Activated CD4-positive, alpha-beta T cell treated with anti-CD3 and anti-CD28 coated beads, Interleukin-2, amount 50 U/mL, for 16 hours (primary cell): ENCODE measurements at places on chromosomes 1 and 21.

GRCh38 chr1:224929335-224930237, at the start of gene DNAH14:
Gene DNAH14, plus strand, starts transcription at chr1:224929675. Its CDS starts 23,028 bp downstream, at chr1:224952703.
- DNase-seq: peak; percentile 16

GRCh38 chr1:3002349-3003038, 18.8 kb upstream of the ACTRT2 start:
- no peak for DNase-seq

DNA sequence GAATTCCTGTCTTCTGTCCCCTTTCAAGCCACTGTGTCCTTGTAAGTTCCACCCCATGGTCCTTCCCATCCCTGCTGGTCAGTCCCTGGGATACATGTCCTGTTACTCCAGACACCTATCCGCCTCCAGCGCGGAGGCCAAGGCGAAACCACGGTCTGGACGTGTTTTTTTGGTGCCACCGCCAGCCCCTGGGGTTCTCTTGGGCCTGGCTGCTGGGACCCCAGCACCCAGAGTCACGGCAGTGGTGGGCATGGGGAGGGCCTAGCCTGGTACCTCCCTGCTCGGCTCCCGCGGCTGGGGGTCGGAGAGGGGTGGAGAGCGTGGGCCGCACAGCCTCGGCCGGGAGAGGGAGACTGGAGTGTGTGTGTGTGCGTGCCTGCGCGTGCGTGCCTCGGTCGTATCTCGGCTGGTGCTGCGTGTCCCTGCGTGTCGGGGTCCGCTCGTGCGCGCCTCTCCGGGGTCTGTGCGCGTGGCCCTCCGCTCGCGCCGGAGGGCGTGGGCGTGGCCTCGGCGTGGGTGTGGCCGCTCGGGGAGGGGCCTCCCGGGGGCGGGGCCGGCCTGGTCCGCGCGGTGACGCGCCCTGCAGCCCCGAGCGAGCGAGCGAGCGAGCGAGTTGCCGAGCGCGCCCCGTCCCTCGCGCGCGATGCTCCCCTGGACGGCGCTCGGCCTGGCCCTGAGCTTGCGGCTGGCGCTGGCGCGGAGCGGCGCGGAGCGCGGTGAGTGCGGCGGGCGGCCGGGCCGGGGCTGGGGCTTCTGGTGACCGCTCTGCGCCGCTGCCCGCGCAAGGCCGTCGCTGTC, at the start of gene VWA1:
TSS of gene VWA1 (plus strand) at position 585 of the 798 bp plus-strand sequence. CDS start at position 644, 59 bp downstream.
- peak; percentile 69 for DNase-seq

- no peak for DNase-seq
Observed at GRCh38 chr1:33424610-33425009, 6.3 kb downstream of the PHC2 start.

DNA sequence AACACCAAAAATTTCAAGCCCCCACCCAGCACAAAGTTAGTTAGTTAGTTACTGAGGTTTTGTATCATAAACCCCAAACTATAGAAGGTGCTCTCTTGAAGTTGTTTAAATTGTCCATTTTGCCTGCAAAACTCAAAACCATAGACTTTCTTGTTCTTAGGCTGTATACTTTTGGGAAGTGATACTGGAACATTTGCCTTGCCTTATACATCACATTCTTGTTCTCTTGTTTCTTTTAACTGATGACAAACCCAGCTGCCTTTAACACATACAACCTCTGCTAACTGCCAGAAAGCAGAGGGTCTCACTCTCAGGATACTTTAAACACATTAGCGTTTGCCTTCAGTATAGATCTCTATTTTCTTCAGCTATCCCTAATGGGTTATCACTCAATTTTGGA, 570.5 kb downstream of the MRPL39 start:
- no peak for DNase-seq

DNA sequence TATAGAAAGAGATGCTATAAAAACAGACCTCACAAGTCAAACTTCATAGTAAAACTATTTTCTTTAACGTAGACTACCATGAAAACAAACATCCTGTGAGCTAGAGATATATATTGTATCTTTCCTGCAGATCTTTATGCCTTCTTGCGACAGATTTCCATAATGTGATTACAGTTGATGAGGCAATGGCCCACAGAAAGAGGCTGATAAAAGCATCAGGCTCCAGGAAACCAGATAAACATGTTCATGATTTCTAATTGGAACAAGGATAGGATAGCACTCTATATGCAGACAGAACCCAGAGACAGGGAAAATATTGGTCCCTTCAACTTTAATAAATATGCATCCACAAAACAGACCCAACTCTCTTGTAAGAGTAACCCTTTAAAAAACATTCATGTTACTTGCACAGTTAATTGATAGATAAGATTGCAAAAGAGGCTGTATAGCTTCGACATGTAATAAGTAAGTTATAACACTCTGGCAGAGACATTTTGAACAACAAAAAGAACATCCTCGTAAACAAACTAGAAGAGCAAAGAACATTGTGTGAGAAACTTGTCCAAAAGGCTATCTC, 329.4 kb downstream of the AGBL4 start:
- no peak for DNase-seq

GRCh38 chr1:235401251-235401650, 34.0 kb downstream of the TBCE start:
- no peak for DNase-seq

- no peak for DNase-seq
Observed at GRCh38 chr1:30512914-30513265, 210.5 kb downstream of the MATN1 start.

- DNase-seq: no peak
Observed at GRCh38 chr1:15956150-15956549, 19.8 kb downstream of the ZBTB17 start.

GRCh38 chr1:14954210-14954609, 199.3 kb upstream of the TMEM51 start:
- DNase-seq: no peak

- DNase-seq: no peak
Observed at GRCh38 chr1:43786960-43787359, 79.6 kb downstream of the ST3GAL3 start.
